Muscle of leg (tissue), 16 donors: ENCODE measurements at places on chromosomes 4 and X.

DNA sequence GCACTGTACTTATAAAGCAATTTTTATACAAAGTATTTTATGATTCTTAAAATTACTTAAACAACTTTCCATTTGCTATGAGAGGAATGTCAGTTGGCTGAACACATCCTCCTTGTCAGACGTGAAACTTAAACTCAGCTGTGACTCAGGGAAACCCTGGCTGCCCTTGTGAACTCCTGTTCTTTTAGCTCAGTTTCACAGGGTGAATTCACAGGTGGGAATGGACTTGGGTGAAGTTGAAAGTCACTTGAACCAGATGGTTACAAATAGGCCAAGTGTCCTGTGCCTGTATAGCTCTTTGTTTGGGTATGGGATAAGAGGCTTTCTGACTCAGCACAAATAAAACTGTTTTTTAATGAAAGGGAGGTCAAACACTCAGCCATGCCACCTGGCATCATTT, 67.4 kb upstream of the FAM47B start:
- peak; percentile 72 for DNase-seq

DNA sequence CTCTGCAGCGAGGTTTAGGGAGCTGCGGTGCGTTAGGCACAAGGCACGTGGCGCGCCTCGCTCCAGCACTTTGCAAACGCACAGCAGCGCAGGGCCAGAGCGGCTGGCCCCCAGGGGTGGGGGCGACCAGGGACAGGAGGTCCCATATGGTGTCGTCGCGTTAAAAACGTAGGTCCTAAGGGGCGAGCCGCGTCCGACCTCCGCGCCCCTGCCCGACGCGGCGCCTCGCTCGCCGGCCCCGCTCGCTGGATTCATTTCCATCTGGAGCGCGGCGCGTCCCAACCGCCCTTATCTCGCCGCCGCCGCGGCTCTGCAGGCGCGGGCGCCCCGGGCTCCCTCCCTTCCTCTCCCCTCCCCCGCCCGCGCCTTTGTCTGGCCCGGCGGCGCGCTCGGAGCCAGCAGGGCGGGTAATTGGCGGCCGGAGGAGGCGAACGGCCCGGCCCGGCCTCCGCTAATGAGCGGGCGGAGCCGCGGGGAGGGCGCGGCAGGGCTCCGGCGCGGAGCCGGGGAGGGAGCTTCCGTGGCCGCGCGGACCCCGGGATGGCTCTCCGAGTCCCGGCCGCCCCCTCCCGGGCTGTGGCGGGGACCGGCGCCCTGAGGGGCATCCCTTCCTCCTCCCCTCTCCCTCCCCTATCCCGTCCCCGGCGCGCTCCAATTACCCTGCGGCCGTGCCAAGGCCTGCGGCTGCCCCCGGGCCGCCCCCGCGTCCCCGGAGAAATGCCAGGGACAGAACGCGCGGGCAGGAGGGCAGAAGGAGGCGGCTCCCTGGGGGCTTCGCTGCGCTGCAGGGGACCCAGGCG, 409.0 kb downstream of the BCOR start:
- peak; percentile 83 for DNase-seq

- DNase-seq, result no peak
Measured at GRCh38 chrX:123447506-123447905, 263.4 kb downstream of the GRIA3 start.

DNA sequence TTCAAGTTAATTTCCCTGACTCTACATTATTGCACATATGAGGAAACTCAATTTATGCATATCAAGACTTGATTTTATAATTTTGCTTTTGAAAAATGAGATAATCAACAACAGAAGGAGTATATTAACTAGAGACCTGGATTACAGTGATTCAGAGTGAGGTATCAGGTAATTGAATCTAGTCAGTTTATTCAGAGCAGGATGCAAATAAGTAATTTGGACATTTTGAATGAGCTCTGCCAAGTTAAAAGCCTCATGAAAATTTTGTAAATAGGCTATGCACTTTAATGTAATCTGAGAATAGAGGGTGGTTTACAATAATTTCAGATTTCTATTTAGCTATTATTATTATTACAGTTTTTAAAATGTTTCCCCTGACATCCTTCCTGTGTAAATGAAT, 203.7 kb upstream of the EMCN start:
- no peak for DNase-seq

DNA sequence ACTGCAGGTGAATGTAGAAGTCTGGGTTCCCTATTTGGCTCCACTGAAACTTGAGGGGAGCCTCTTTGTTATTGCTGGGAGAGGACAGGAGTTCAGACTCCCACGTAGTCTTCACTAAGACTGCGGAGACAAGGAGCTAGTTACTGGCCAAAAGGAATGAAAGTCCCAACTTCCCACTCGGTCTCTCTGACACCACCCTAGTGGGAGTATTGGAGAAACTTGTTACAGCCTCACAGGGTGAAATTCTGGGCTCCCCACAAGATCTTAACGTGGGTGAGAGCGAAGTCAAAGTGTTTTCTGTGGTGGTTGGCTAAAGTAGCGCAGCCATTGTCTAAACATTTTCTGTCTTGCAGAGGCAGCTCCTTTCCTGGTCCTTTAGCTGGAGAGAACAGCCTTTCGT, 13.5 kb downstream of the MYOZ2 start:
- no peak for DNase-seq

DNA sequence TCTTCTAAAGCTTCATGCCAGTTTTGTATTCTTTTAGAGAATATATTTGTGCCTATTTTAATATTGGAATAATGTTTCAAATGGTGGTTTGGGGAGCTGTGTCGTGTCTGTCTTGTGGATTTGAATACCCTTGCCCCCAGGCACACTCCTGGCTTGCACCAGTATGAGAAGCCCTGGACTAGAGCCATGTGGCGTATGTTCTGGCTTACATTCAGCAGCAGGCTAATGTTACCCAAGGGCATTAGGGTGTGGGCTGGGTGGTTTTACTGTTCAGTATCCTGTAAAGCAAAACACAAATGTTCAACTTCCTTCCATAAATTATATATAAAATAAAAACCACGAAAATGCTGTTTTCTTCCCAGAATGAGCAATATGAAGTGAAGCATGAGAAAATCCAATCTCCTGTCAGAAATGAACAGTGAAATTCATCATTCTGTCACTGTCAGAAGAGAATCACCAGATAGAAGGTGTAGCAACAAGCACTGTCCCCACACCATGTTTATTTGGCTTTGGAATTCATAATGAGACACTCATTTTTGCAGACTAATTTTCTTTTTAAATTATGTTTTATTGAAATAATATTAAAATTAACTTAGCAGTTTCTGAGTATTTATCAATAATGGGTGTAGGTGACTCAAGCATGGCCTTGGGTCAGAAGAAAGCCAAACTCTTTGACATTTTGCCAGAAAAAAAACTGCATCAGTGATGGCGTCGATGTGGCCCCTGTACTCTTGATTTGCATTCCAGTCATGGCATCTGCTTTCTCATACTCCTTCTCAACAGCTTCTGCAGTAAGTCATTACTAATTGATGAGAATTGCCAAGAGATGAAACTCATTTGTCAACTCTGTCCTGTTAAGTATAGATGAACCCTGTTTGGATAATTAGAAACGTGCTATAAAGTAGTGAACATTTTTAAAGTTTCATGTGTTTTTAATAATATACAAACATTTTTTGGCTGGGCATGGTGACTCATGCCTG, 43.8 kb downstream of the WWC2 start:
- peak; percentile 72 for DNase-seq

GRCh38 chr4:75513526-75514130, 575 bp downstream of the RCHY1 start:
- no peak for DNase-seq

DNA sequence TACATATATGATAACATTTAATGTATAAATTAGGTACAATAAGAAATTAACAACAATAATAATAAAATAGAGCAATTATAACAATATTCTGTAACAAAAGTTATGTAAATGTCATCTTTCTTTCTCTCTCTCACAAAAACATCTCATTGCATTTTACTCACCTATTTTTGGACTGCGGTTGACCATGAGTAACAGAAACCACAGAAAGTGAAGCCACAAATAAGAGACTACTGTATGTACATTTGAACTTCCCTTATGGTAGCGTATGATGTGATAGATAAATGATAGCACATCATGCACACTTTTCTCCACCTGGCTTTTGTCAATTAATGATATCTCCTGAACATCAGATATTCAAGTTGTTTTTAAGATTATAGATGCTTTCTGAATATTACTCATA, 80.5 kb downstream of the HNRNPD start:
- DNase-seq, result peak; percentile 20

DNA sequence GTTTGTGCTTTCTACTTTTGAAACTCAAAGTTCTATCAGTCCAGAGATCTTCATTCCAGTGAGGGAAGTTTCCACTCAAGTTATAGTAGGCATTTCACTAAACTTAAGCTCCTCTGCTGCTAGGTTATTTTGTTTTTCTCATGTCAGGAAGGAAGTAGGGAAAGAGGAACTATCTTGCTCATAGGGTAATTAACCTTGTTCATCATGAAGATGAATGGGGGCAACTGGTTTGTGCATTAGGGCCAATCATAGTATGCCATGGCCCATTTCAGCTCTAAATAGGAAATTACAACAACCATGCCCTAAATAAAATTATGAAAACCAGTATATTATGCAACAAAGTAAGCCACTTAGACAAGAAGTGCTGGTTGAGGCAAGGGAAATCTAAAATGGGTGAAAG, 804.7 kb upstream of the NDST4 start:
- no peak for DNase-seq

- peak; percentile 54 for DNase-seq
Measured at GRCh38 chr4:24226023-24226422, 336.2 kb upstream of the PPARGC1A start.

- no peak for DNase-seq
Measured at GRCh38 chr4:182553653-182554052, 310.5 kb downstream of the TENM3 start.

DNA sequence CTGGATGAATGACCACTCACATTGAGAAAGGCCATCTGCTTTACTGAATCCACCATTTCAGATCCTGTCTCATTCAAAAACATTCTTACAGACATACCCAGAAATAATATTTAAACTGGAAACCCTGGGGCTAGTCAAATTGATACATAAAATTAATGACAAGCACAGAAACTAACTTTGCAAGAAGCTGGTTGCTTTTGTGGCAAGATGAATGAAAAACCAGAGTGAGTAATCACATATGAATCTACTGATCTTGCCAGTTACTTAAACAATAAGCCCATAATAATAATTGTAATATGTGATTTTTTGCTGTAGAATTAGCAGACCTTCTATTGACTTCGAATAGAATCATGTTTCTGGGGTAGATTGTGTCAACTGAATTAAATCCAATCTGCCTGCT, 235.1 kb downstream of the PPARGC1A start:
- no peak for DNase-seq

GRCh38 chr4:90159193-90159592, 32.0 kb downstream of the CCSER1 start:
- DNase-seq, result peak; percentile 0
